CD4-positive, alpha-beta T cell treated with Interleukin-4 for 4 hours (primary cell): ENCODE measurements at places on chromosomes 16 and 17.

DNA sequence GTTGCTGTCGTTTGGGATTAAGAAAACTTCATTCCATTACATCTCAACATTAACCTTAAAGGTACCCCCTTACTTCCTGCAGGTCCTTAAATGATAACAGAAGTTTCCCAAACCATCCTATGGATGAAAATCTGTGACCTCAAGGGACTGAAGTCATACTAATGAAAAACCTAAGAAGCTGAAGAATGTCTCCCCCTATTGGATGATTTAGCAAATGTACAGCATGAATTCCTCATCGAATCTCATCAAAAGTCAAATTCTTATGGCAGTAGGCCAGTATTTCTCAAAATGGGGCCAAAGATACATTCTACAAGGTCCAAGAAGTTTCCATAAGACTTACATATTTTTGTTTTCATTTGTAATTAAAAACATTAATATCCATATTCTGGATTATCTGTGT, 13.5 kb downstream of the SCO1 start:
- peak; percentile 7 for DNase-seq

- no peak for DNase-seq
Observed at GRCh38 chr17:74198694-74199093, 4.8 kb upstream of the RPL38 start.

DNA sequence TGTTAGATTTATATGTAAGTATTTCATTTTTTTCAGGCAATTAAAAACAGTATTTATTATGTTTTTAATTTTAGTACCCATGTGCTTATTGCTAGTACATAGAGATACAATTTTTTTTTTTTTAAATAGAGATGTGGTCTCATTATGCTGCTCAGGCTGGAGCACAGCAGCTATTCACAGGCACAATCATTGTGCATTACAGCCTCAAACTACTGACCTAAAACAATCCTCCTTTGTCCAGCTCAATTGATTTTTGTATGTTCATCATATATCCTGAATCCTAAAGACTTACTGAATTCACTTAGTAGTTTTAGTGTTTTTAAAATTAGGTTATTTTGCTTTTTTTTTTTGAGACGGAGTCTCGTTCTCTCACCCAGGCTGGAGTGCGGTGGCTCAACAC, 26.3 kb downstream of the SPECC1 start:
- no peak for DNase-seq

DNA sequence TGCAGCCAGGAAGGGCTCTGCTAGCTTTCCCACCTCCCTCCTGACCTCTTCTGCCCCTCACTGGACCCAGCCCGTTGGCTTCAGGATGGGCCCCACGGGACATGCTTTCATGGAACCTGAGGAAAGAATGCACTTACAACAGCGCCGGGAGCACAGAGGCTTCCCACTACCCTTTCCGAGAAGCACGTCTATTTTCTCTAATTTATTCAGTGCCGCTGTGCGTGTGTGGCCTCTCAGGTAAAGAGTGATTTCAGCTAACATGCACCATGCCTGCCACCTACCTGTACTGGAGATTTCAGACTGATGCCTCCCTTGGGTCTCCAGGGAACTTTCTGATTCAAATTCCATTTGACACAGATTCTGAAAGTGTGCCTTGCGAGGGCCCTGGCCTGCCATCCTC, 140.1 kb downstream of the CYLD start:
- DNase-seq: no peak

DNA sequence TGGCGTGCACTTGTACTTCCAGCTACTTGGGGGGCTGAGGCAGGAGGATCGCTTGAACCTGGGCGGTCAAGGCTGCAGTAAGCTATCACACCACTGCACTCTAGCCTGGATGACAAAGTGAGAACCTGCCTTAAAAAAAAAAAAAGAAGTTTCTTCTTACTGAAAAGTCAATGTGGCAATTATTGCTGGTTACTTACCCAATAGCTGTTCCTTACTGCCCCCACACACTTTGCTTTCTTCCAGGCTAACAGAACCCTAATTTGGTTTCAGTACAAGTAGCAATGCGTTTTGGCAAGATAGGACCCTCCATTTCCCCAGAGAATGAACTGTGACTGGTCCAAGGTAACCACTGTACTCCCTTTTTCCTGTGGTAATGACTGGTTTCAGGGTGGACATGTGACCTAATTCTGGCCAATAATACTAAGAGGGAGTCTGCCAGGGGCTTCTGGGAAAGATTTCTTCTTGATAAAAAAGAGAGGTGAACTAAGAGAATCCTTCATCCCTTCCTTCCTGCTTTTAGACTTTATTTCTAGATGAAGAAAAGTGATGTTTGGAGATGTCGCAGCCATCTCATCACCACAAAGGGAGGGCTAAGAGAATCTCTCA, 58.8 kb upstream of the MSI2 start:
- no peak for DNase-seq

- no peak for DNase-seq
Observed at GRCh38 chr17:10751563-10751962, 21.7 kb upstream of the TMEM220 start.

DNA sequence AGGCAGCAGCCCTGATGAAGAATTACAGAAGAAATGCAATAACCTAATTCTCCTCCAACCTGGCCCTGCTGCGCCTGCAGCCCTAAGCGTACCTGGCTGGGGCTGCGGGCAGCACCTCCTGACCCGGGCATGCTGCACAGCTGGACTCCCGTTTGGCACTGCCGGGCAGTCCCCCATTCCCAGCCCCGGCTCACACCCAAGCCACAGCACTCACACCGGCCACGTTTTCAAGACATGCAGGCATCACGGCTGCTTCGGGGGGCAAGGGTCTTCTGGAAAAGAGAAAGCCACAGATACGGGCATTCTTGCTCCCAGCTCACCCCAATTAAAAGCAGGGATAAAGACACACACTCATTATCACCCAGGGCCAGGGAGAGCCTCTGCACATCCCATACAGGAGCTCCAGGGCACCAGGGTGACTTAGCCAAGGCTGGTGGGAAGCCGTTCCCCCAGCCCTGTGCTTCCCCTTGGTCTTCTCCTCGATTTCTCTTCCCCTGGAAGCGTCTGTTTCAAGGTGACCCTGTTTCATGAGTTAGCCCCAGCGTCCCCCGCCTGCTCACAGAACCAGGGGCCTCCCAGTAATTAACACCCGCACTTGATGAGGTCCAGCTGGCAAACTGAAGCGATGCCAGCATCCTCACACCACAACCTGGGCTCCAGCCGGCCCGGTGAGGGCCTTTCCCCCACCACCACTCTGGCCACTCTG, 216.7 kb downstream of the C16orf78 start:
- DNase-seq: no peak

GRCh38 chr16:8576141-8577004, 13.9 kb downstream of the TMEM114 start:
- DNase-seq: no peak

- DNase-seq: no peak
Observed at GRCh38 chr16:11677959-11678881, 10.0 kb downstream of the SNN start.

GRCh38 chr17:35460354-35460851, 11.8 kb upstream of the SLFN13 start:
- DNase-seq: peak; percentile 54

DNA sequence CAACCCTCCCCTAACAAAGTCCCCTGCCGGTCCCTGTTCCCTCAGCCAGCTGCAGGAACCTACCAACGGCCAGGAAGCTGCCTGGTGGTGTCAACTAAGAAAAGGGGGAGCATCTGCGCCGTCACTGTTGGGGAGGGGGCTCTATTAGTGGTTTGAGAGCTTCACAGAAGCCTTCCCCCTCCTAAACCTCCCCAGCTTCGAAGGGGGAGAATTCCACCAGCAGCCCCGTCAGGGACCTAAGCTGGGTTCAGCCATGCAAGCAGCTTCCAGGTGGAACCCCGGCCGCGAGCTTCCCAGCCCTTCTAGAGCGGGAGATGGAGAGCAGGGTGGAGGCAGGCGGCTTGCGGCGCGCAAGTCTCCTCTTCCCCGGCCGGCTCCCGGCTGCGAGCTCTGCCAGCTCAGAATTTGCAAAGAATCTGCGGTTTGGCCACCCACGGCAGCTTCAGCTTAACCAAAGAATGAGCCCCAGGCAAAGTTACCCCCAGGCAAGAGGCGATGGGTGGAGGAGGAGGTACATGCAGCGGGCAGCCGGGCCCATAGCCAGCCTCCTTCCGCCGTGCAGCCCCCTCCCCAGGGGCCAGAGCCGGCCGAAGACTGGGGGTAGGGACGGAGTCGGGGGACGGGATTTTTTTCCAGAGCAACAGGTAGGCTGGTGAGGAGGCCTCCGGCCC, 33.7 kb downstream of the DDX19A start:
- DNase-seq: peak; percentile 66

DNA sequence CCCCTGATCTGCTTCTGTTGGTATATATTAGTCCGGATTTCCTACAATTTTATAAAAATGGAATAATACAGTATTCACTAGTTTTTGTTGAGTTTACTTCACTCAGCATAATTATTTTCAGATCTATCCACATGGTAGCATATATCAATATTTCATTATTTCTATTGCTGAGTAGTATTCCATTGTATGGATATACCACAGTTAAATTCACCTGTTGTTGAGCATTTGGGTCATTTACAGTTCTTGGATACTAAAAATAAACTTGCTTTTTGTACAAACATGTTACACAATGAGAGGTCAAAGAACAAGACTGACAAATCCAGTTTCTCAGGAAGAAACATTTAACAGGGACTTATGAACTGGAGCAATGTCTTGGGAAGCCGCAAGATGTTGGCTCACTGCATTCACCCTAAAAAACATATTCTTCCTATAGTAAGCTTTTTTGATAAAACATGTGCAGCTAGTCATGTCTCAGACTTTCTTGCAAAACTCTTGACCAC, 126.9 kb upstream of the HS3ST2 start:
- no peak for DNase-seq

GRCh38 chr17:36142235-36142634, 34.2 kb downstream of the TBC1D3B start:
- no peak for DNase-seq

DNA sequence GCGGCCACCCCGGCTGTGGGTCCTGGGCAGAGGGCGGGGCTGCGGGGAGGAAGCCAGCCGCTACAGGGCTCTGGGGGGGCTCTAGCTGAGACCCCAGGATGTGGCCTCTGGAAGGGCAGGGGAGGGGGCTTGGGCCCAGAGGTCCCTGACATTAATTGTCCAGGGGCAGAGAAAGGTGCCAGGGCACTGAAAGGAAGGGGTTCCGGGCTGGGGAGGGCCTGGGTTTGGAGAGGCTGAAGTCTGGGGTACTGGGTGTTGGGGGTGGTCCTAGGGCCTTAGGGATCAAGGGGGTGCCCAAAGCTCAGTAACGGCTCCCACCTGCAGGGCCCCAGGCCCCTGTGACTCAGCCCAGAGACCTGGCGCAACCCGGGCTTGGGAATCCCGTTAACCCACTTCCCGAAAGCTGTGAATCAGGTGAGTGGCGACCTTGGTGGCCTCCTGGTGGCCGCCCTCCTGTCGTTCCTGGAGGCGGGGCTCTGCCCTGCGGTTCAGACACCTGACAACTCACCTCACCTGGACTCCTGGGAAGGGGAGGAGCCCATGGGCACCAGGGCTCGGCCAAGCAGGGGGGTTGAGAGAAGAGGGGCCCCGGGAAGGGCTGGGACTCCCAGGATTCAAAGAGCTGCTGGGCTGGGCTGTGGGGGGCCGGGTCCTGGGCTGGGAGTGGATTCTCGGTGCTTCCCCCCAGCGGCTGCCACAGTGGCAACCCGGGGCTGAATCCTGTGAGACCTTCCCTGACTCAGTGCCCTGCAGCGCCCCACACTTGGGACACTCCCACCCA, 465 bp upstream of the PRSS22 start:
- DNase-seq: no peak

DNA sequence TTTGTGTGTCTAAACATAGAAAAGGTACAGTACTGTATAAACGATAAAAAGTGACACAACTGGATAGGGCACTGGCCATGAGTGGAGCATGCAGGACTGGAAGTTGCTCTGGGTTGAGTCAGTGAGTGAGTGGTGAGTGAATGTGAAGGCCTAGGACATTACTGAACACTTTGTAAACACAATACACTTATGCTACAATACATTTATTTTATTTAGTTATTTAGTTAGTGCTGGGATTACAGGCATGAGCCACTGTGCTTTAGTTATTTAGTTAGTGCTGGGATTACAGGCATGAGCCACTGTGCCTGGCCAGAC, 4.6 kb downstream of the CFAP20 start:
- no peak for DNase-seq

DNA sequence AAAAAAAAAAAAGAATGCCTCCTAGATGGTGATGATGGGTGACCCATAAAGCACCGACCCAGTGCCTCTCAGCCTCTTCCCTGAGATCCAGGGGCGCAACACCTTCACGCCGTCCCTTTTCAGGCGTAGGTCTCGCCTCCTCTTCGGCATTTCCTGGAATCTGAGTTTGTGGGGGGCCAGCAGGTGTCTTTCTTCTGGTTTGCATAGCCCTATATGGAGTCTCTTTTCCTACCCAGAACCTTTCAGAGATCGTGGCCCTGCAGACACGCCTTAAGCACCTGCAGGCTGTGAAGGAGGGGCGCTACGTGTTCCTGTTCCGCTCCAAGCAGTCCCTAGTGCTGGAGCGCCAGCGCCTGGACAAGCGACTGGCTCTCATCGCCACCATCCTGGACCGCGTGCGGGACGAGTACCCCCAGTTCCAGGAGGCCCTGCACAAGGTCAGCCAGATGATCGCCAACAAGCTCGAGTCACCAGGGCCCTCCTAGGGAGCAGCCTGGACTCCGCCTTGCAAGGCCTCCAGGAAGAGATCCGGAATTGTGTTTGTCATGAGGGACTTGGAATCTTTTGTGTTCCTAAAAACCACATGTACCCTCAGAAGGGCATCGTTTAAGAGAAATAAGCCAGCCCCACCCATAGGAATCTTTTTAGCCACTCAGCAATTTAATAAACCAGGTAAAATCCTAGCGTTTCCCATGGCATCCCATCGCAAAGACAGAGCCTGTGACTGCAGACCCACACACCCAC, 1.9 kb upstream of the GAA start:
- no peak for DNase-seq

GRCh38 chr17:20206068-20206467, 196.9 kb downstream of the SPECC1 start:
- DNase-seq: no peak
